ENCODE measurements at places on chromosomes 7 and 10. TPM values are rescaled to one million over a fixed set of nuclear protein-coding genes. Genes with fewer than 3 reads are reported as not detected.

Gene GSAP
- 12.2 TPM for total RNA-seq

Gene VSTM4
- 25.2 TPM for total RNA-seq

Gene PHTF2
- 31.2 TPM for total RNA-seq

Gene RSU1
- 57.1 TPM for total RNA-seq

Gene GAD2
- not detected for total RNA-seq

Gene CRPPA
- total RNA-seq, result 13.1 TPM

Gene SORCS1
- total RNA-seq, result not detected

Gene ANXA8L1
- total RNA-seq, result not detected

Gene PTPRZ1
- not detected for total RNA-seq

Gene XPNPEP1
- 174 TPM for total RNA-seq

Gene SLC26A4
- 3.1 TPM for total RNA-seq

Gene PPIF
- 9.8 TPM for total RNA-seq

Gene MACC1
- 0.05 TPM for total RNA-seq

Gene TMEM140
- 8.2 TPM for total RNA-seq

Gene NAT16
- not detected for total RNA-seq

Gene CRHR2
- total RNA-seq, result not detected

Gene EPHA1
- total RNA-seq, result not detected

Gene DCLRE1A
- 3.8 TPM for total RNA-seq

Gene TMEM270
- not detected for total RNA-seq

Gene CTAGE6
- 0.08 TPM for total RNA-seq

Gene CPXM2
- total RNA-seq, result not detected

Gene NACAD
- total RNA-seq, result 1.2 TPM

Gene CBLL1
- total RNA-seq, result 45.8 TPM

Gene ABCB4
- total RNA-seq, result 0.42 TPM
